ENCODE measurements at places on chromosomes 13 and 19.

DNA sequence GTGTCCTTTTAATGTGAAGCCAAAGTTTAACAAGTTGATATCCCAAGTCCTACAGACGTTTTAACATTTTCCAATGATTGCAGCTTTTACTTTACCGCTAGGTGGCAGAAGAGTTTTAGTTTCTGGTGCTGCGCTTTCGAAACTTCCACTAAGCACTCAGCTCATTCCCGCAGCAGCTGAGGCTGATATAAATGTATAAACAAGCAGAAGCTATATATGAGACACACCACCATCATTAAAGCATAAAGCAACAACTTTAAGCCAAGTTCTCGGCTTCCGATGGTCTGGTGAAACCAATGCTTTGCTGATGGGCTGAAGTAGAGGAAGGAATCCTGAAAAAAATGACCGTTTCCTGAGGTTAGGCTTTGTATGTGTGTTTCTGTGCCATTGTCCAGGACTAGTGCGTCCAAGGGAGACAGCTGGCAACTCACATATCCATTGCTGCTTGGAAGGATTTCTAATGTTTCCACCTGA lies 753.9 kb downstream of the OLFM4 start:
- peak; percentile 7 for DNase-seq

- no peak for DNase-seq
Measured at GRCh38 chr13:80171096-80171495, 169.8 kb downstream of the SPRY2 start.

GRCh38 chr19:48965806-48966540 lies 864 bp downstream of the FTL start:
- peak; percentile 96 for DNase-seq

DNA sequence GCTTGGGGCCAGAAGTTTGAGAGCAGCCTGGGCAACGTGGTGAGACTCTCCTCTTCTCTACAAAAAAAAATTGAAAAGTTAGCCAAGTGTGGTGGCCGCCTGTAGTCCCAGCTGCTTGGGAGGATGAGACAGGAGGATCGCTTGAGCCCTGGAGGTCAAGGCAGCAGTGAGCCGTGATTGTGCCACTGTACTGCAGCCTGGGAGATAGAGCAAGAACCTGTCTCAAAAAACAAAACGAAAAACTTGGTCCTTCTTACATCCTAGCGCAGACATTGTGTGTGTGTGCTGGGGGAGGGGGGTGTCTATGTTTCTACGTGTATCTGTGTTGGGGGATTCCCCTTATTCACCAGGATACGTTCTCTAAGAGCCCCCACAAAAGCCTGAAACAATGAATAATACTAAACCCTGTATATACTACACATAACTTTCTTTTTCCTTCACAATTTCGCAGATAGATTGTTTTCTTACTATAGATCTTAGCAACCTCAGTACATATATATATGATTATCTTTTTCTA lies 7.9 kb downstream of the AXL start:
- no peak for DNase-seq

DNA sequence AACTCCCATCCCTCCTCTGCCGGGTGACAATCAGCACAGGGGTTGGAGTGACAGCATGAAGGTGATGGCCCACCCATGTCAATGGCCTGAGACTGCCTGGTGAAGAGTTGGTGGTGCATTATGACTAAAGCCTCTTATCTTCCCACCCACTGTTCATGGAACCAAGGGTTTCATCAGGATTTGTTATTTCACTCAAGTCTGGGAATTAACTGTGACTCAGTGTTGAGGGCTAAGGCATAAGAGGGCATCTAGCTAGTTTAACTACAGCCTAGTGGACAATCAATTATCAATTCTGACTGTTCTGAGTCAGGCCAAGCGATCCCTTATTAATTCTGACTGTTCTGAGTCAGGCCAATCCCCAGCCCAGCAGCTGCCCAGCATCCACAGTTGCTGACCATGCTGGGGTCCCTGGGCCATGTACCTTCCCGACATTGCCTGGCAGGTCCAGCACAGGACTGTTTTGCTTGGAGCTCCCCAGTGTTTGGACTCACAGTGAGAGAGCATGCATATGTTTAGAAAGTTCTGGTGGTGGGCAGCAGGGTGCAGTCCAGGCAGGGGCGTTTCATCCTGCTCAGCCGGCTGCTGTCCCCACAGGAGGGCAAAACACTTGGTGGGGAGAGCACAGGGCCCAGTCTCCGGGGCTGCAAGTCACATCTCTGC lies 65.5 kb downstream of the RASL11A start:
- DNase-seq = no peak

- DNase-seq = no peak
Measured at GRCh38 chr19:2481466-2481865, 5.5 kb downstream of the GADD45B start.

DNA sequence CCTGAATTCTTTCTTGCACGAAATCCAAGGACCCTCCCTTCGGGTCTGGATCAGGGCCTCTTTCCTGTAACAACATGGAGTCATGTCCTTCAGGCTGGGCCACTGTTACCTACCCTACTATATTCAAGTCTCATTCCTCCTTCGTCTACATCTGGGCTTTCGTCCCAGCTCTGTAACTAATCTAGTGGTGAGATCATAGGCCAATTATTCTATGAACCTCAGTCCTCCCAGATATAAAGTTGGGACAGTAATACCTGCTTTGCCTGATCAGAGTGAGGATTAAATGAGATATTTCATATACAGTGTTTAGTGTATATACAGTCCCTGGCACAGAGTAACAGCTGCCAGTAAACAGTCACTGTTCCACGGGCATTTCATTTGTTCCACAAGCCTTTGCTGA lies 48.3 kb upstream of the ATP12A start:
- no peak for DNase-seq

DNA sequence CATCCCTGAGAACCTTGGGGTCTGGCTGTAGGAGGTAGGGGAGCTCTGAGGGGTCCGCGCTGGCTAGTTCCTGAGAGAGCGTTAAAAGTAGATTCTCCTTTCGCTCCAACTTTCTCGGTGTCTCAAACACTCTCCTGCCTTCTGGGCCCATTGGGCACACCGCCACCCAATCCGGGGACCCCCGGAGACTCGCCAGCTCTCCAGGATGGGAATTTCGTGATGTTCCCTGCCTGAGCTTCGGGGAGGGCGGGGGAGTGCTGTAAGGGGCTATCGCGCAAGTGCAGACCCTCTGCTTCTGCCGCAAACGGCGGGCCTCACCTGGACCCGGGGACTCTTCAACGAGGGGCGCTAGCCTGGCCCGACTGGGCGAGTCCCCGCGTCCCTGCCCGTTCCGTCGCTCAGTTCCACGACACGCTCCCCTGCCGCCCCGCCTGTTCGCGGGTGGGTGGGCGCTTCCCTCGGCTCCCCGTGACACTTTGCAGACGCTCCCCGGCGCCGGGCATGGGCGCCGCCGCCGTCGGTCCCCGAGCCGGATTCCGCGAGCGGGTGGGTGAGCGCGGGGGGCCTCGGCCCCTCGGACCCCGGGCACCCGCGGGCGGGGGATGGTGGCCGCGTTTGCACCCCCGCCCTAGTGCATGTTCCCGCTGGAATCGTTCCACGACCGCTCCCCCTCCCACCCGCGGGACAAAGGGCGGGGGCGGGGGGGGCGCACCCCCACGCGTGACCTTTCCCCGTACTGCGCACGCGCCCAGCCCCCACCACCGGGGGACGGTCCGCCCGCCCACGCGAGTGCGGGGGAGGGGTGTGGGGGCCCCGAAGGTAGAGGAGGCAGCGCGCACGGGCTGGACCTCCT lies at the start of gene CCDC106:
TSS of gene CCDC106 (plus strand) at position 481 of the 853 bp plus-strand sequence. CDS start 835 bp downstream, outside the sequence.
- no peak for DNase-seq

GRCh38 chr19:17626456-17627015 lies 61.6 kb downstream of the UNC13A start:
- DNase-seq = no peak

DNA sequence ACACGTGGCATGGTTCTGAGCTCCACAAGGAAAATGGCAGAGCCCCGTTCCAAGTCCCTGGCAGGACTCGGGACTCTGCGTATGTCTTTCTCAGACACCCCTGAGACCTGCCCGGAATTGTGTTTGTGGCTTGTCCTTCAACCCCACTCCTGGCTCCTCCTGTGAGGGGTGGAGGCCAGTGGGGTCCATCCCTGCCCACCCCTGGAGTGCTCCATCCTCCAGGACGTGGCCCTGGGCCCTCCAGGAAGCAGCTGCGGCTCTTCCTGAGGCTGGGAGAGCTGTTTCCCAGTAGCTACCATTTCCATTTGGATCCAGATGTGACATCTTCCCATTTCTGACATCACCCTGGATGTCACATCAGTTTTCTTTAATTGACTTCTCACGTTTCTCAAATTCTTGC lies 118.7 kb upstream of the C1QTNF9B start:
- DNase-seq = no peak

- no peak for DNase-seq
Measured at GRCh38 chr13:36131222-36131930, at the start of gene DCLK1. Gene DCLK1 (minus strand): TSS chr13:36131382.

DNA sequence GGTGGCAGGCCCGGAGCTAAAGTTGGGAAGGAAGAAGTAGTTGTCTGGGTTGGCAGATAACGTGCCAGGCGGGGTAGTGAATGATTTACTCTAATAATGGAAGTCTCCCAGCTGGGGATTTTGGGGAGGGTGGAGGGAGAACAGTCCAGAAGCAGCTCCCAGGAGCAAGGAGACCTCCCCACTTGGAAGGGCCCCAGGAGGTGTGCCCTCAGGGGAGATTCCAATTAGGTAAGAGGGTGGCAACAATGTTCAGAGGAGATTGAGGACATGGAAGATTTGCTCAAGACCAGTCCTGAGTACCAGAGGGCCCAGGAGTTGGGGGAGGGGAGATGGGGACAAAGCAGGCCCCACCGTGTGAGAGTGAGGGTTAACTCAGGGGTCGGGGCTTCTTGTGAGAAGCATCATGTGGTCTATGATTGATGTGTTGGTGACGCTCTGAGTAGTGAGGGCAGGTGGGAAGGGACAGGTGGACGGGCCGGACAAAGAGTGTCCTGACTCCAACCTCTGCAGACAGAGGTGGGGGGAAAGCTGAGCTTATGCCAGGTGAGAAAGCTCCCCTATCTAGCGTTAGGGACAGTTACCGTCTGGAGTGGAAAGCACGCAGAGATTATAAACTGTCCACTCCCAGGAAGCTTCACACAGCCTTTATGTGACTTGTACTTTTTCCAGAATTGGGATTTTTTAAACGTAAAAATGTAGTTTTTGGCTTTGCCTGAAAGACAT lies 3.5 kb downstream of the SPINT2 start:
- DNase-seq = no peak

DNA sequence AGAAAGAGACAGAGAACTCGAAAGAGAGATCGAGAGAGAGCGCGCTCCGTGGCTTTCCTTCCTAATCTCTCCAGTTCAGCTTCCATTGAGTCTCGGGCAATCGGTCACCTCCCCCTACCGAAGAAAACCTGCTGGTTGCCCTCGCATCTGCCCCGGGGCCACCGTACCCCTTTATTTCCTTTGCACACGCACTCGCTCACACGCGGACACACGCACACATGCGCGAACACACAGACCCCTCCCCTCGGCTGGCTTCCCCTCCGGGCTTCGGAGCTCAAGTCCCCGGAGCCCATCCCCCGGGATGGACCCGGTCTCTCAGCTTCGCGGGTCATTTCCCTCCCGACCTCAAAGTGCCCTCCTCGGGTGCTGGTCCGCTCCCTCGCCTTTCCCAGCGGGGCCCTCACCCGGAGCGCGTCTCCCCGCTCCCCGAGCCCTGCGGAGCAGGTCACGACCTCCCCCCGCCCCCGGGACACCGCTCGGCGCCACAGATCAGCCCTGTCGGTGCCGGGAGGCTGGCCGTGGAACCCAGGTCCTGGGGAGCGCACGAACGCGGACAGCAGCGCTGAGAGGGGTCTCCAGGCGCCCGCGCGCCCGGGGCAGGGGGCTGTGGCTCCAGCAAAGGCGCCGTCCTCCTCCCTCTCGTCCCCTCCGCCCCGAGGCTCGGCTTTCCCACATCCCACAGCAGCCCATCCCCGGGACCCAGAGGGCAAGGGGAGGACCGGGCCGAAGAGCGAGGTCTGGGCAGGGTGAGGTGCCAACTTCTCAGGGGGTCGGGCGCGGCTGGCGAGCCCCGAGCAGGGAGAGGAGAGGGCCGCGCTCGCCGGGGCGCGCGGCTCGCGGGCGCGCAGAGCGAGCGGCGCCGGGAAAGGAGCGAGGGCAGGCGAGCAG lies 1.8 kb downstream of the DACH1 start:
- no peak for DNase-seq

DNA sequence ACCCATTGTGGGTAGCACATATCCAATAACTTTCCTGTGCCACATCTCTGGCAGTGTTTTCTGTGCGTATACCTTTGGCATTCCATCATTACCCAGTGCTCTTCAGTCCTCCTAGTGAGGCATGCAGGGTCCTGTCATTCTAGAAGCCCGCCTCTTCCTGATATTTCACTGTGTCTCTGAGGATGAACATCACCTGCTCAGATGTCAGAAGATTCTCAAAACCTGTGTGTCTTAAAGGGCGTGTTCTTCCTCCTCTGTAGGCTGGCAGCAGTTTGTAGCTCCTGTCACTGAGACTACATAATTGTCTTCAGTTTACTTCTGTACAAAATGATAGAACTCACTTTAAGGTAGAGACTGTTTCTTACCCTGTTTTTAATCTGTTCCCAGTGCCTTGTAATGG lies 56.9 kb upstream of the TEX29 start:
- no peak for DNase-seq

GRCh38 chr19:4586691-4587090 lies 27.2 kb upstream of the SEMA6B start:
- no peak for DNase-seq

DNA sequence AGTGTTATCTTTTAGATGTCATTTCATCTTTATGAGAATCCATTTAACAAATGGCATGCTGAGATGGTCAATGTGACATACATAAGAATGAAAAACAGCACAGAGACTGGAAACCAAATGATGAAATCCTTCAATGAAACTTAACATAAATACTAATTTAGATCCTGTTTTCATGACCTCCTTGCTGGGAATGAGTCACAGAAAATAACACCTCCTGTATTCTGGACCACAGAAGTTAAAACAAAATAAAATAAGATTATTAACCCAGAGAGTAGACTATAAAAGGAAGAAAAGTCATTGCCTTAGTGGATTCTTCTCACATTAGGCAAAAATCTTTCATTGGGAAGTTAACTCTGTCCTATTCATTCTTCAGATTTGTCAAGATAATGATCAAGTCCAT lies 1.6 kb downstream of the DIAPH3 start:
- DNase-seq = peak; percentile 10

GRCh38 chr13:58239774-58240268 lies 608.3 kb downstream of the PCDH17 start:
- DNase-seq = no peak

- DNase-seq = no peak
Measured at GRCh38 chr19:2524840-2525723, 49.2 kb downstream of the GADD45B start.
